ENCODE measurements at places on chromosomes 11 and 22. TPM values are rescaled to one million over a fixed set of nuclear protein-coding genes. Genes with fewer than 3 reads are reported as not detected.

DNA sequence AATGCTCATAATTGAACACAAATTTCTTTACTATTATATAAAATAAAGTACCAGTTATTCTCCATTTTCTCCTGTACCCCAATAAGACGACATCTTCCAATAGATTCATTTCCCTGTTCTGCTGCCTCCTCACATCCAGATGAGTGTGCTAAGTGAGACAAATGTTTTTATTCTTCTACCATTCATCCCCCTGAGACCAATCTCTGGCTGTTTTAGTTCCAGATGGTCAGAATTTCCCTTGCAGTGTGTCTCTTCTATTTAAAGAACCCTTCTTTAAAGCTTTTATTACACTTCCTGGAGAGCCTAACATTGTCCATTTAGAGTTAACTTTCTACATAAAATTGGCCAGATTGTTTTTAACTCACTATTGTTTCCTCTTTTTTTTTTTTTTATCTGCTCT lies 41.2 kb upstream of the GLYATL1 start:
- DNase-seq = no peak

CASP1 gene
- total RNA-seq = 1.1 TPM

DNA sequence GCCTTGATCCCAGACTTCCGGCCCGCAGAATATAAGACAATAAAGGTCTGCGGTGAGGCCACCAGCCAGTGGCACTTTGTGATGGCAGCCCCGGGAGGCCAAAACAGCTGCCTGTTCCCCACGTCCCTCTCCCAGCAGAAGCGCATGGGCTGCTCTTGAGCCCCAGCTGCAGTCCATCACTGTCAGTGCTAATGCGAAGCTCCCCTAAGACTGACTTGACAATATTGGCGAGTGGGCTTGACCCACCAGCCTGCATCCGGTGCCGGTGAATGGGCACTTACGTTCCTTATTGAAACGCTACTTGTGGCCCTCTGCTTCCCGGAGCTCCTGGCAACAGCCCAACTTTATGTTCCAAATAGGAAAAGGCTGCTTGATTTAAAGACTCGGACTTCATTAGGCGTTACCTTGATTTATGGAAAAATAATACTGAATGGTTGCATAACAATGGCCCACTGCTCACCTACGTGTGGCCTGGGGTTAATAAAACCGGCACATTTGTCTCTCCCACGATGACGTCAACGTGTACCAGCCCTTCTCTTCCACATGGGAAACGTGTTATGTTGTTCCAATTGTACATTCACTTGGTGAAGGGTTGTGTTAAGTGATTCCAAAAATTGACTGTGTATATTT lies 93.4 kb upstream of the SEPTIN5 start:
- no peak for DNase-seq

- no peak for DNase-seq
Observed at GRCh38 chr11:10564696-10565318, 3.7 kb downstream of the LYVE1 start.

- DNase-seq = no peak
Observed at GRCh38 chr22:29914991-29915533, 32.1 kb downstream of the MTMR3 start.

- DNase-seq = no peak
Observed at GRCh38 chr11:114074546-114075343, 15.2 kb downstream of the ZBTB16 start.

GRCh38 chr11:128832121-128832497 lies 35.0 kb downstream of the KCNJ1 start:
- no peak for DNase-seq

DNA sequence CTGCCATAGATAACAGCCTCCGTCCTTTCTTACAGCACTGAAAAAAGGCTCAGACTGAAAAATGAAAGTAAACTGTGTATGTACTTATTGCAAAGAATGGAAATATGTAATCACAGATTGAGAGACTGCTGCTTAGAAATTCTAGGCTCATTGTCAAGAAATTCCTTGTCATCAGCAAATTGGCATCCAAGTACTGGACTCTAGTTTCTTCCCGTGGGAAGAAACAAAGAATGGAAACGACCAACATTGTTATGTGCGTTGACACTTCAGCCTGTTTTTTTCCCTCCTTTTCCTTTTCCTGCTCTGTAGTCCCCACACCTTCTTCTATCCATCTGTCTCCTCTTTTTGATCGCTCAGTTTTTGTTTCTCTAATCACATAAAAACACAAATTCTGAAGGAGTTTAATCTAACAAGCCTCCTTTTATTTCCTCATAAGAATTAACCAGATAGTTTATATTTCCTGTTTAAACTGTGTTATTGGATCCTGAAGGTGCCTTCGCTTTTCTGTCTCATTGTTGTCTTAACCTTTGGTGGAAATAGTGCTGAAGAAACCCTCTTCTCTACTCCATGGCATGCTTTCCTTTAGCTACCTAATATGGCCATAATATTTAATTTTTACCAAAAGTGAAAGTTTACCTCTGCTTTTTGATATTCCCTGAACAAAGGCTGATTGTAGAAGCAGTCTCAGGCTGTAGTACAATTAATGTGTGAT lies 20.0 kb upstream of the CASP12 start:
- DNase-seq = no peak

GALNT18 gene
- 42.5 TPM for total RNA-seq

MS4A10 gene
- total RNA-seq = not detected

GRCh38 chr11:46505741-46506482 lies 87.9 kb downstream of the AMBRA1 start:
- no peak for DNase-seq

DNA sequence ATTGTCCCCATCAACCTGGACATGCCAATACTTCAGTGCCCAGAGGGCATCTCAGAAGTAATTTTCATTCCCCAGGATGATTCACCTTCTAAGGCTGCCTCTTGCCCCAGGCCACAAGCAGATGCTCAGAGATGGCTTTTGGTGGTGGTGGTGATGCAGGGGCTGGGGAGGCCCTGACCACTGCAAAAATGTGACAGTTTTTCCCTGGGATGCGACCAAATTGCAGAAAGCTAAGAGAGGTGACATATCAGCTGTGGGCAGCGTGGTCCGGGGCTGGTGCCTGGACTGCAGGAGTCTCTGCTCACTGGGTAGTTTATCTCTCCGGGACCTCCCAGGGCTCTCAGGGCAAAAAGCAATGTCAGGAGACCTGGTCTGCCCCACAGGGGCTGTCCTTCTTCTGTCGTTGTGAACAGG lies 39.7 kb upstream of the ACCSL start:
- peak; percentile 68 for DNase-seq

GRCh38 chr11:134760299-134760698 lies 348.3 kb upstream of the B3GAT1 start:
- DNase-seq = no peak

GRCh38 chr22:31616315-31616980 lies 45.6 kb downstream of the PISD start:
- no peak for DNase-seq

GRCh38 chr11:76665172-76665571 lies 5.4 kb downstream of the LRRC32 start:
- DNase-seq = no peak

KRTAP5-1 gene
- not detected for total RNA-seq
